ENCODE measurements at places on chromosomes 7 and 10. TPM values are rescaled to one million over a fixed set of nuclear protein-coding genes. Genes with fewer than 3 reads are reported as not detected.

GRCh38 chr7:129213828-129214227, 11.0 kb upstream of the AHCYL2 start:
- peak; percentile 47 for DNase-seq

Gene SLC16A12
- 1.9 TPM for polyA plus RNA-seq

DNA sequence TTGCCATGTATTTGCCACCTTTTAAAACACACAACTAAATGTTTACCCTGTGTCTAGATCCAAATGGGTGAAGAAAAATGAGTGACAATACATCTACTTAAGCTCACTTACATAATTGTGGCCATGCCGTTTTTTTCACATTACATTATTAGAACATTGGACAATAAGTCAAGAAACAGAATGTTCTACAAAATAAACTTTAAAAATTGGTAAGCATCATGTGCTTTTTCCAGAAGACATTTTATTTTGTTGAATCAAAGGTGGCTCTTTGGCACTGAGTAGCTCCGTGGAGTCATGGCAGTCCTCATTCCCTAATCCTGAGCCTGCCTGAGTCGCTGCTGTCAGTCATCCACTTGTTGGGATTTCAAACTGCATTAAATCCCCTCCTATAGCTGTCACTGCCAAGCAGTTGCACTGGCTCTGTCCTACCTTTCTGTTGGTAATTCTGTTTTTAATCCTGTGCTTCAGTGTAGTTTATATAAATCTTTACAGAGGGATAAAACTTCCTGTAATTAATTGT, 32.3 kb downstream of the CAV1 start:
- DNase-seq, result no peak

DNA sequence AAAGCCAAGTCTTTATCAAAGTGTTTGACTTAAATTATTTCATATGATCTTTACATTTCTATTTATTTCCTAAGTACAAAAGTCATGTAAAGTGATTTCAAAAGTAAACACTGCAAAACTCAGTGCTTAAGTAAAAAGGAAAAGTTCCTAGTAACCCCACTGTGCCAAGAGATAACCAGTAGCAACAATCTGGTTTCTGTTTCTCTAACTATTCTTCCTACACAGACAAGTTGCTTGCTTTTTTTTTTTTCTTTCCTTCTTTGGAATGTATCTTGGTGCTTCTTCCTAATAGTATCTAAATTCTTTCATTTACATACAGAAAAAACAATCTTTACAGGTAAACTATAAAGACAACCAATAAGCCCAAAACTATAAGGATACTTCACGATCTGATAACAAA, 3.1 kb downstream of the JCAD start:
- no peak for DNase-seq

Gene RAPGEF5
- 14.6 TPM for polyA plus RNA-seq

GRCh38 chr7:12747687-12748306, 60.4 kb downstream of the ARL4A start:
- DNase-seq, result no peak

Gene OTUD1
- 29.7 TPM for polyA plus RNA-seq

Gene ADCYAP1R1
- polyA plus RNA-seq, result 10.5 TPM

DNA sequence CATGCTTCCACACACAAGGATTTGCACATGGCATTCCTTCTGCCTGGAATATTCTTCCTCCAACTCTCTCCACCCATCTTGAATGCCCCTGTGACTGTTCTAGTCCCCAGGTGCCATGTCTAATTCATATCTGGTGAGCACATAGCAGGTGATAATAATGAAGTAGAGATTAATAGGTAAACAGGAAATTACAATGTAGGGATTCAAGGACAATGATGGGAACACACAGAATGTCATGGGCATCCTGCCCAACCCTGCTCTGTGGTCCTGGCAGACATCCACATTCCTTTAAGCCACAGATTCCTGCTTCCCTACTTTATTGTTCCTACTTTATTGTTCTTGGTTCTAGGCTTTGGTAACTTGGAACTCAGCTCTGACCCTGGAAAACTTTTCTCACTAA, 115.8 kb downstream of the THSD7A start:
- no peak for DNase-seq

- DNase-seq, result no peak
Measured at GRCh38 chr7:71220210-71220695, 88.3 kb downstream of the GALNT17 start.

- no peak for DNase-seq
Measured at GRCh38 chr7:40437936-40438634, 303.3 kb downstream of the SUGCT start.

Gene KEL
- 1.1 TPM for polyA plus RNA-seq

DNA sequence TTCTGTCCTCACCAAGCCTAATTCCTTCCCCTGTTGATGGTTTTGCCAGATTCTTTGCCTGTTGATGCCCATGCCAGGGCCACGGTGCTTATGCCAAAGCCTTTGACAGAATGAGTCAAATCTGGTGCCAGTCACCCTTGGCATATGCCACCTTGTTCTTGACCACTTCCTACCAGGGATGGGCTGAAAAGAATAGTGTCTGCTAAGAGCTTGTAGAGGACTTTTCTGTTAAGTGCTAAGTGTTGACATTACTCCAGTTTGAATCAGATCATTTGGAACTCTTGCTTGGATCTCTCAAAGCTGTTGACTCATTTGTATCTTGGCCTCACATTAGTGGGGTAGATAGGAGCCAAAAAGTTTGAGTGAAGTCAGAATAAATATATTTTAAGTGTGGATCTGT, 661.2 kb downstream of the AUTS2 start:
- DNase-seq, result peak; percentile 31

GRCh38 chr7:28132959-28133870, 47.4 kb downstream of the JAZF1 start:
- no peak for DNase-seq

Gene H2BK1
- not detected for polyA plus RNA-seq

Gene CPN1
- polyA plus RNA-seq, result not detected

Gene UPK3B
- 0.26 TPM for polyA plus RNA-seq

- DNase-seq, result no peak
Measured at GRCh38 chr10:79923145-79923544, 25.8 kb downstream of the SFTPD start.

DNA sequence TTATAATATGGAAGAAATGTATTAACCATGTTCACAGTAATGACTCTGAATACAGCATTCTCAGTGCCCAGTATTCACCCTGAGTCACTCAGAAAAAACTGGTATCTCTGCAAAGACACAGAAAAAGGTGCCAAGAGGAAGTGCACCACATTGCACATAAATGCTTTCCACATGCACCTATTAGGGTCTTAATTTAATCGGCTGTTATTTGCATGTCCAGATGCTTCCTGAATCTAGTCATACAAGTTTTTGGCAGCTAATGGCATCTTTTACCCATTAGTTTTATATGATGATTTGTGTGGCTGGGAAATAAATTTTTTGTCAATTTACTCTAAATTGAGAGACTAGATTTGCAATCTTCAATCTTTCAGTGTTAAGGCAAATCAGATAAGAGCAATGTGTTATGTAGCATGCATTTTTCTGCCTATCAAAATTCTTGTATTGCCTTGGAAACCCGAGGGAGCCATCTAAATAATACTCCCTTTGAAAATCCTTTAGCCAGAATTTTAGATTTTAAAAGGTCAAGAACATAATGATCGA, 58.2 kb downstream of the ZNF680 start:
- DNase-seq, result no peak

- DNase-seq, result no peak
Measured at GRCh38 chr7:46202379-46202778, 281.3 kb upstream of the IGFBP3 start.

DNA sequence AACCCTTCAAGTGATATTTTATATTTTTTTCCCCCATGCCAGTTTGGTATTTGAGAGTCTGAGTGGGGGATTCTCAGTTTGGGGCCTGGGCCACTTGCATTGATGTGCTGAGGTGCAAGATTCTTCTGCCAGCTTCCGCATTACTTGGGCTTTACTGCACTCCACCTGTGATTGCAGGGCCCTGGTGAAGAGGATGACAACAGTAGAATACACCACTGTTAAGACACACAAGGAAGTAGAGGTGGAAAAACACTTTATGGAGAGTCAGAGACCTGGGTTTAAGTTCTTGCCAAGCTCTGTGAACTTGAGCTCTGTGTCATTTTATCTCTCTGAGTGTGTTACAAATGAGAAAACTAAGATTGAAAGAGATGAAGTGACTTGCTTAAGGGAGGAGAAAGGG, 209.4 kb downstream of the LRMDA start:
- no peak for DNase-seq

- no peak for DNase-seq
Measured at GRCh38 chr7:72038022-72038732, 374.0 kb downstream of the CALN1 start.

Gene LEP
- 0.05 TPM for polyA plus RNA-seq

Gene PDE6C
- 0.75 TPM for polyA plus RNA-seq

GRCh38 chr7:27606270-27607209, 56.1 kb downstream of the HIBADH start:
- no peak for DNase-seq

DNA sequence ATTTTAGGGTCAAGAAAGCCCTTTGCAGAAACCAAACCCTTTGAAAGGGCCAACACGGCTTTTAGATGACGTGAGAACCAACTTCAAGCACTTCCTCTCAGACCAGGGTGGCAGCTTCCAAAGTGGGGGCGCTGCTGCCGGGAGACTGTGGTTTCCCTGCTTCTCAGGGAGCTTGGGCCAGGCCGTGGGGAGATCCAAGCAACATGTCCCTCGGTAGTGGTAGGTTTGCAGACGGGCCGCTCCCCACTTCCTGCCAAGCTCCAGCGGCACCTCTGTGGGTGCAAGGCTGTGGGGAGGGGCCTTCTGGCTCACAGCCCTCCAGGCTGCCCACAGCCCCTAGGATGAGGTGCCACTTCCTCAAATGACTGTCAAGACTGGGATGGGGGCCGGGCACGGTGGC, 132.4 kb downstream of the FAM53B start:
- DNase-seq, result no peak

- DNase-seq, result no peak
Measured at GRCh38 chr10:116774728-116775151, 32.4 kb upstream of the HSPA12A start.

Gene MEST
- polyA plus RNA-seq, result 724 TPM
